ENCODE measurements at places on chromosomes 5 and 9.

DNA sequence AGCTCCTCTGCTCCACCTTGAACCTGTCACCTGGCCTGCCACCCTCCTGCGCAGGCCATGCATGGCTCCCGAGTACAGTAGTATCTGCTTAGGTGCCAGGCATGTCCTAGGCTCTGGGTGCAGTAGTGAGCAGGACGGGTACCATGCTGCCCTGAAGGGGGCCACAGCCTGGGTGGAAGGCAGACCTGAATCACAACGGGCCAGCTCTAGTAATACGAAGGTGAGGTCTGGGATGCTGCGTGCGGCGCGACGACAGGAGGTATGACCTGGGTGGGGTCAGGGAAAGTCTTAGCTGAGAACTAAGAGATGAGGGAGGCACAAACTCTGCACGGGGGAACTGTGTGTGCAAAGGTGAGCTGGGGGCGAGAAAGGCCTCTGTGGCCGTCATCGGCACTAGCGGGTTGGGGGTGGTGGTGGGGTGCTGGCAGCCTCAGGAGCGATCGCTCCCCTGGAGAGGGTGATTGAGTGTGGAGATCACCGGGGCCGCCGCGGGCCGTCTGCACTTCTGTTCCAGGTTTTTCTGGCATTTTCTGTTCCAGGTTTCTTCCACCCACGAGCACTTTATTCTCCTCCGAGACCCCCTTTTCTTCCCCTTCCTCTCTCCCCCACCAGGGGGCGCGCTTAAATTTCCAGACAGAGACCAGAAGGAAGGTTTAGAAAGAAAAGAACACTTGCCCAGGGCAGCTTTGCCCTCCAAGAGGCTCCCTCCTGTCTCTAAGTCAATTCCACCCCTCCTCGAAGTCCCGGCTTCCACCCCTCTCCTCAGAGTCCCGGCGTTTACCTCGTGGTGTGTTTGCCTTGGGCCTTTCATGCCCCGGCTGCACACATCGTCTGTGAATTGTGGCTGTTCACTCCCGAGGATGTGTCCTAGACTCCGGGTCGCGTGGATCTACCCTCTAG lies 15.1 kb downstream of the PDLIM4 start:
- peak; percentile 83 for DNase-seq

GRCh38 chr9:79663878-79664277 lies 92.1 kb downstream of the TLE4 start:
- peak; percentile 51 for DNase-seq

DNA sequence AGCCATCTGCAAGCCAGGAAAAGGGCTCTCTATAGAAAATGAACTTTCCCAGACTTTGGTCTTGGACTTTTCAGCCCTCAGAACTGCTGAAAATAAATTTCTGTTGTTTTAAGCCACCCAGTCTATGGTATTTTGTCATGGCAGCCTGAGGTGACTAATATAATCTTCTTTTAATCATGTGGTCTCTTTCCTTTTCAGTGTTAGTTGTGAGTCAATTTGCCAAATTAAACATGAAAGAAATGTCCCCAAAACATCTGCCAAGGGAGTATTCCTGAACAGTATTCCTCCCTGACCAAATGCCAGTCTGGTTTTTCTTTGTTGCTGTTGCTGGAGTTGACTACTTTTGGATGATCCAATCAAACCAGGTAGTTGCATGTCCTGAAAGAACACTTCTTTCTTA lies 4.7 kb upstream of the YTHDC2 start:
- no peak for DNase-seq

- DNase-seq, result no peak
Observed at GRCh38 chr9:99509065-99509745, 287.1 kb downstream of the SEC61B start.

DNA sequence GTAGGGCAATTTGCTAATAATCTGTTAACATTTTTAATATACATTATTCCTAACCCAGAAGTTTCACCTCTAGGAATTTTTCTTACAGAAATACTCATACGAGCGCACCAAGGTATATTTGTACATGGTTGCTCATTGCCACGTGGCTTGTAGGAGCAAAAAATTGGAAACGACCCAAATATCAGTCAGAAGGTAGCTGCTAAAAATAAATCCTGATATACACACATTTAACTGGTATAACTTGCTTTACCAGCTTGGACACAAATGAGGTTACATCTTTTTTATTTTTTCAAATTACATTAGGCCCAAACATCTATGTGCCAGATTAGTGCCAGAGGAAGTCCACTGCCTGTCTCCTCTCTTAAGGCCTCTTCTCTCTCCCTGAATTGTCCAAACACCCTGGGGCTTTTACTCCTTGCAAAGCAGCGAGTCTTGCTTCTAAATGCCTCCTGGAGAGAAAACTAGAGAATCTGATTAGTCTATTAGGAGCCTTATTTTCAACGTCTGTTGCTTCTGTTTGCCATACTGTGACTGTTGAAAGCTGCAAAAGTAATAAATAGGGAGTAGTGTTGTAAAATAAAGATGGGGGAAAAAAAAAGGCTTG lies 92.0 kb upstream of the SSBP2 start:
- no peak for DNase-seq

All from WERI-Rb-1 (cell line).